ENCODE measurements at places on chromosomes 16 and 17.

DNA sequence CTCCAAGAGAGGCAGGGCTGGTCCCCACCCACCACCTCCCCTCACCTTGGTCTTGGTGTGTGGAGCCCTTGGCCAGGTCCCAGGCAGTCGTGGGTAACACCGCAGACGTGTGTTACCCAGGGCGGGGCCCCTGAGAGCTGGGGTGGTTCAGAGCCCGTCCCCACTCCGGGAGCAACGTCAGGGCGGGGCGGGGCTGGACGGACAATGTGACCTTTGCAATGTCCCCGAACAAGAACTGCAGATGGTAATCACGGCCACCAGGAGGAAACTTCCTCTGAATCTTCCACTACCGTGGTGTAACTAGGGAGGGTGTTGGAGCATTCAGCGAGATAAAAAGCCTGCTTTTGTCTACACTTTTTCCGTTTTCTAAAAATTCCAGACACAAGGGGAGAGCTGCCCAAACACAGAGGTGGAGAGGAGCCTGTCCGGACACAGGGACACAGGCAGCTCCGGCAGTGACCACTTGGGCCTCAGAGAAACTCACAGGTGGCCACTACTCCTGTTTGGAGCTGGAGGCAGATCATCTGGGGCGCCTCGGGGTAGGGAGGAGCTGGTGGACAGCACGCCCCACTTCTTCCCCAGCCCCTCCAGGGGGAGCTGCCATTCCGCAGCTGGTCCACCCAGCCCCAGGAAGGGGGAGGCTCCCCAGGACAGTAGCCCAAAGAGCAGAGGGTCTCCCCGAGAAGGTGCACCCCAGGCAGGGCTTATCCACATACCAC is 14.2 kb upstream of the SLC38A10 start:
- DNase-seq, result no peak

DNA sequence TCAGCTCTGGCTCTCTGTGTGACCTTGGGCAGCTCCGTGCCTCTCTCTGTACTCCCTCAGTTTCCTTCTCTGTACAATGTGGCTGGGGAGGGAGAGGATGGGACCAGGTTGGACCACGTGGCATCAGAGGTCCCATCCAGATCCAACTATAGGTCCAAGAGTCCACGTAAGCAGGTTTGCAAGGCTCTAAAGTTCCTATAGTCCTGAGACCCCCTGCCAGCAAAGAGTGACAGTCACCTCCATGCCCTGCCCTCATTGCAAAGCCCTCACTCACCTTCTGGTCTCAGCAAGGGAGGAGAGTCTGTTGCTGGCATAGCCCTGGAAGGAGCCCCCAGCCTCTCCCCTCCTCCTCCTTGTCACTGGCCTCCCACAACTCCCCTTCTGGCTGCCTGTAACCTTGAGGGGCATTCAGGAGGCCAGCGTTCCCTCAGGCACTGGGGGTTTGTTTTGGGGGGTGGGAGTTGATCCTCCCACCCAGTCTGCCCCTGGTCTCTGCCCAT is 6.1 kb upstream of the DRC7 start:
- no peak for DNase-seq

DNA sequence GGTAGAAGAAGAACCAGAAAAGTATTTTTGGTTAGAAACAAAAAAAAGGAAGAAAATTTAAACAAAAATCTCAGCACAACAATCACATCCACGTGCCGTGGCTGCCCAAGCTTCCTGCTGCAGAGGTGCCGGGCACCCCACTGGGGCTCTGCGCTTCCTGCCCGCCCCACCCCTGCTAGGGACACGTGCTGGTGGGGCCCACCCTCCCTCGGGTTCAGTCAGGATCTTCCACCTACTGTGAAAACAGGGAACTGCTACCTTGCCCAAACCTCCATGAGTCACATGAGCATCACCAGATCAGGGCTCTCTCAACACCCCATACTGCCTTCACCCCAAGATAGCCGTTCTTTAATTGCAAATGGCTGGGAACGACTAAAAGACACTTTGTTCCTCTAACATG is 24.4 kb upstream of the CYTH1 start:
- peak; percentile 37 for DNase-seq

GRCh38 chr17:33986566-33986965 is 268.5 kb upstream of the CCL2 start:
- no peak for DNase-seq

DNA sequence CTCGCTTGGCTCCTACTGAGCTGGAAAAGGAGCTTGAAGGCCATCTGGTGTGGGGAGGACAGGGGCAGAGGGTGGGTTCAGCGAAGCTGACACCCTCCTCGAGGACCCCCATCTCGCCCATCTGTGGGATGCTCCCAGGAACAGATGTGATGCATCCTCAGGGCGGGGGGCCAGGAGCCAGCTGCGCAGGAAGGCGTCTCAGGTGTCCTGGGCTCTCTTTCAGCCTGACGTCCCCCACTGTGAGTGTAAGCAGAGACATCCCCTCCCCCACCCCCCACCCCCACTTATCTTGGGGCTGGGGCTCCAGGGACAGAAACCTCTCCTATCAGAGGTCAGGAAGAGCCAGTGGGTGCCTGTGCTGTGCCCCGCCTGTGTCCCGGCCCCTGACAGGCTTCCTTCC is 16.2 kb downstream of the KIF19 start:
- DNase-seq, result no peak

GRCh38 chr16:83403761-83404160 is 404.0 kb upstream of the HSBP1 start:
- DNase-seq, result no peak

DNA sequence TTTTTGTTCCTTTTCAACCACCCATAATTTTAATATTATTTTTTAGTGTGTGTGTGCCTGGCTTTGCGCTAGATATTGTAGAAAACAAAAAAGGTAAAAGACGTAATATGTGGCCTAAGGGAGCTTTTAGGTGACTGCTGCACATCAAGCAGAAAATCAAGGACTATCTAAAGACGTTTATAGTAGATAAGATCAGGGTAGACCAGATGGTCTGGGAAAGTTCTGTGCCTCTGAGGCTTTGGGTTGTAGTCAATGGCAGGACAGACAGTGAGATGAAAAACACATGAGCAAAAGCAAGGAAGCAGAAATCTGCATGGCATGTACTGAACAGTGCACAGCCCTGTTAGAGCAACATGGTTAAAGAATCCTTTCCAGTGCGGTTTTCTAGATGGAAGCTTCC is 26.8 kb upstream of the ARHGAP23 start:
- no peak for DNase-seq

- DNase-seq, result no peak
These were observed 19.3 kb downstream of the POLR3K start for GRCh38 chr16:33877-34647.

- DNase-seq, result no peak
These were observed 477.1 kb downstream of the TOX3 start for GRCh38 chr16:52069866-52070265.

DNA sequence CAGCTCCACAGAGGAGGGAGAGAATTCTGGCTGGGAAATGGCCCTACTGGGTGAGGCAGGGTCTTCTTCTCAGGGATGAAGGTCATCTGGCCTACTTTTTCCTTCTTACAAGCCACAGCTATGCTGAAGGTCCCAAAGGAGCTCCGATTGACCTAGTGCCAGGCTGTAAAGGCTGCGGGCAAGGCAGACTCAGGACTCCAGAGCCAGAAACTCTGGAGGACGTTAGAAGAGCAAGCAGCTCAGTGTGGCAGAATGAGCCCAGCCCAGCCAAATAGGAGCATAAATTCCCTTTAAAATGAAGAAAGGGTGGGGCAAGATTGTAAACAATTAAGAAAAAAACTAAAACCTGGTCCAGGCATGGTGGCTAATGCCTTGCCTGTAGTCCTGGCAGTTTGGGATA is 20.1 kb upstream of the CNOT1 start:
- no peak for DNase-seq

DNA sequence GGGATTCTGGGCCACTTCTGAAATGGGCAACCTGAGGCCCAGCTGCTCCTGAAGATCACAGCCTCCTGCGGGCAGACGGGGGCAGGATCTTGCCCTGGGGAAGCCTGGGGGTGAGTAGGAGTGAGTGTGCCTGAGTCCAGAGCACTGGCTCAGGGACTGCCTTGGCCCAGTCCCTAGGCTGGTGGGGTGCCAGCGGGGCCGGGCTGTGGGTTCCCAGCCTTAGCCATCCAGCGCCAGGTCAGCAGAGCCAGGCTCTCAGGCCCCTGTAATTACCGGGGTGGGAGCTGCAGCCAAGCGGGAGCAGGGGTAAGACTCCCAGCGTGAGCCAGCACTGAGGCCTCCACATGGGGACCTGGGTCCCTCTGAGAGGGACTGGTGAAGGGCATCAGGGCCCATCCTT is 8.2 kb downstream of the SPNS2 start:
- DNase-seq, result no peak

DNA sequence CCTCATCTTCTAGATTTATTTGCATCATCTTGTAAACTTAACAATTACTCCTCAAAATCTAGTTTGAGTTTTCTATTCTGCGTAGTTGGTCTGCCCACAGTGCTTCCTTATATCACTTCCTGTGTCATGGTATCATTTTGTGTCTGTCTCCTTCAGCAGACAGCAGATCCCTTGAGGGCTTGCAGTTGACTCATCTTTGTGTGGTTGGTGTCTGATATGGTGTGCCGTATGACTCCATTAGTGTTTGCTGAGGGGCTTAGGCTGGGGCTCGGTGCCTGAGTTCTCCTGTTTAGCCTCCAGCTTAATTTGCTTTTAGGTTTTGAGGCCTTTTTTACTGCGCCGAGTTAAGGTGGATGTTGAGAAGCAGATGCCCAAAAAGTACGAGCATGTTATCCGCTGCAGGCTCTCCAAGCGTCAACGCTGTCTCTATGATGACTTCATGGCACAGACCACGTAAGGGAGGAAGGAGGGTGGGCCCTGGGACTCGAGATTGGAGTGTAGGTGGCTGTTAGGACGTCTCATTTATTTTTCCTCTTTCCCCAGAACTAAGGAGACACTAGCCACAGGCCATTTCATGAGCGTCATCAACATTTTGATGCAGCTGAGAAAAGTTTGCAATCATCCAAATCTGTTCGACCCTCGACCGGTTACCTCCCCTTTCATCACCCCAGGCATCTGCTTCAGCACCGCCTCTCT is 16.9 kb downstream of the SRCAP start:
- DNase-seq, result peak; percentile 27

GRCh38 chr16:81588326-81589081 is 143.9 kb downstream of the CMIP start:
- no peak for DNase-seq

GRCh38 chr17:21823643-21824042 is 131.3 kb downstream of the KCNJ18 start:
- no peak for DNase-seq

DNA sequence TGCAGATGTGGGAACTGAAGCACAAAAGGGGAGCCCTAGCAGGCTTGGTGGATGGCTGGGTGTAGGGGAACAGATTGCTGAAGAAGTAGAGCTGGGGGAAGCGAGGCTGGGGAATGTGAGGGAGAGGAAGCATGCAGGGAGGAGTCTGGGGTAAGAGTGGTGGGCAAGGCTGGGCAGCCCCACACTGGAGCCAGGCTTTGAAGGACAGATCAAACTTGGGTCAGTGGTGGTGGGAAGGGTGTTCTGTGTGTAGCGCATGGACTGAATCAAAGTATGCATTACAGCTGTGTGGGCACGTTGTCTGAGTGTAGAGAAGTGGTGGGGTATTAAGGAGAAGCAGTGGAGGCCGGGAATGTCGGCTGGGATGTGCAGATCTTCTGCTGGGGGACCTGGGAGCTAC is 116.0 kb downstream of the CYLD start:
- DNase-seq, result no peak

GRCh38 chr16:1754204-1754603 is 17.1 kb downstream of the NME3 start:
- DNase-seq, result no peak

DNA sequence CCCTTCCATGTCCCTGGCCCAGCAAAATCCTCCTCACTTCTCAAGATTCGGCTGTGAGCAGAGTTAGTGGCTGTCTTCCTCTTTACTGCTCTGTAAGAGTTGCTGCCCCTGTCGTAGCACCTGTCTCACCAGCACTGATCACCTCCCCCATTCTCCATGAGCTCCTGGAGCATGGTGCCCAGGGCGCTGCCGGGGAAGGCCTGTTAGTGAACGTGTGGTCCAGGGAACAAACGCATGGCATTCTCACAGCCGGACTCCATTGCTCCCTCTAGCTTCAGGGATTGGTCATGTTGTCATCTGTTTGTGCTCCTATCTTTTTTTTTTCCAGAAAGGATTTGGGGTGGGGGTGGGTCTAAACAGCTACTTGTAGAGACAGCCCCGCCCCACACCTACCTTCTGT is 141.2 kb downstream of the CMIP start:
- DNase-seq, result no peak

- DNase-seq, result no peak
These were observed 1.8 kb downstream of the CCDC43 start for GRCh38 chr17:44687756-44688155.

- no peak for DNase-seq
These were observed 7.4 kb downstream of the CBFB start for GRCh38 chr16:67036323-67036741.

- no peak for DNase-seq
These were observed 32.0 kb downstream of the GTF3C1 start for GRCh38 chr16:27517664-27518063.

DNA sequence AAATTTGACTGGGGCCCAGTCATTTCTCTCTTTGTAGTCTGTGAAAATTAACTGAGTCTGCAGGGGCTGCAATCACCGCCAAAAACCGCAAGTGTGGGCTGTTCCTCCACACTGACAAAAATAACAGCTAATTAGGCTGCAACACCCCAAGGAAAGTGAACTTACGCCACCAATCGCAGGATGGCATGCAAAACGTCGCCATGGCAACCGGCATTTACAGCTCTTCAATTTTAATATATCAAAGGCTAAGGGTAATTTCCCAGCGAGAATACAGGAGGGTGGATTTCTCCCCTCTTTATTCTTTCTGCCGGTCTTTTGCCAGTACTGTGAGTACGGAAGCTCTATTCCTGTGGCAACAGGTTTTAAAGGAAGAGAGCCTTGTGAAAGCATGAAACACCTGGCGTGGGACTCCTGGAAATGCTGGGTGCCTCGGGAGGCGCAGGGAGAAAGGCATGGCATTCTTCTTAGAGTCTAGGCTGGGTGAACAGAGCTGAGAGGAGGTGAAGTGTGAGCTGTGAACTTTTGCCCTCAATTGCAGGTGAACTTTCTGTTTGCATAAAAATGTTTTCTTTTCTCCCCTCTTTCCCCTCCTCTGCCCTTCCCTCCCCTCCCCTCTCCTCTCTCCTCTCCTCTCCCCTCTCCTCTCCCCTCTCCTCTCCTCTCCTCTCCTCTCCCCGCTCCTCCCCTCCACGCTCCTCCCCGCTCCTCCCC is 399.7 kb downstream of the XYLT1 start:
- peak; percentile 72 for DNase-seq

GRCh38 chr16:85475233-85475632 is 137.9 kb upstream of the GSE1 start:
- DNase-seq, result no peak

GRCh38 chr16:64131423-64131822 is 990.4 kb downstream of the CDH11 start:
- DNase-seq, result no peak

DNA sequence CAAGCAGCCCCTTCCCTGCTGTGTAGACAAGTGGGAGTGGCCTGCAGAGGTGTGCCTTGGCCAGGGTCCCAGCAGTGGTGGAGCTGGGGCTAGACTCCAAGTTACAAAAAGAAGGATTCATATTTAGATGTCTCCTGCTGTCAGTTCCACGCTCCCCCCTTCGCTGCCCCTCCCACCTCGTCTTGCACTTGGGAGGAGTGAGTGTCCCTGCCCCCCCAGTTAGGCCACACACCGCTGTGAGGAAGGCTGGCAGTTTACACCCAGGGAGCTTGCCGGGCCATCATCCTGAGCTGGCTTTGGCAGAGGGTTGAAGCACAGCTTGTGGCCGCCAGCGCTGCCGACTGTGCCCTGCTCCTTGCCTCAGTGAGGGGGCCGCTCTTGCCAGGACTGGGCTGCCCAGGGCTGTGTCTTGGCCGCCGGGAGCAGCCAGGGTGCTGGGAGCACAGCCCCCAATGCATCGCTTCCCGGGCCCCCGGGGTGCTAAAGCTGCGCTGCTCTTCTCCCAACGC is 44.3 kb downstream of the ELAC2 start:
- DNase-seq, result no peak

GRCh38 chr16:9598731-9599083 is 507.3 kb downstream of the HAPSTR1 start:
- DNase-seq, result no peak

Measured in stimulated activated CD8-positive, alpha-beta memory T cell treated with anti-CD3 and anti-CD28 coated beads, Interleukin-4, amount 100 ng/mL, for 4 hours (primary cell).